ENCODE measurements at places on chromosomes 12 and 14. TPM values are rescaled to one million over a fixed set of nuclear protein-coding genes. Genes with fewer than 3 reads are reported as not detected.

GRCh38 chr14:79586416-79586815 lies 624.9 kb downstream of the DIO2 start:
- no peak overlapping the region for H3K4me3 ChIP-seq
- H3K4me1 ChIP-seq: no peaks in the 10 kb centered on the region
- no peak for DNase-seq
- no peak overlapping the region for H3K27ac ChIP-seq
- no peaks in the 10 kb centered on the region for H3K36me3 ChIP-seq

GRCh38 chr14:105379946-105380345 lies 18.4 kb upstream of the TEX22 start:
- no peaks in the 10 kb centered on the region for H3K4me1 ChIP-seq
- H3K4me3 ChIP-seq: no peak overlapping the region

DNA sequence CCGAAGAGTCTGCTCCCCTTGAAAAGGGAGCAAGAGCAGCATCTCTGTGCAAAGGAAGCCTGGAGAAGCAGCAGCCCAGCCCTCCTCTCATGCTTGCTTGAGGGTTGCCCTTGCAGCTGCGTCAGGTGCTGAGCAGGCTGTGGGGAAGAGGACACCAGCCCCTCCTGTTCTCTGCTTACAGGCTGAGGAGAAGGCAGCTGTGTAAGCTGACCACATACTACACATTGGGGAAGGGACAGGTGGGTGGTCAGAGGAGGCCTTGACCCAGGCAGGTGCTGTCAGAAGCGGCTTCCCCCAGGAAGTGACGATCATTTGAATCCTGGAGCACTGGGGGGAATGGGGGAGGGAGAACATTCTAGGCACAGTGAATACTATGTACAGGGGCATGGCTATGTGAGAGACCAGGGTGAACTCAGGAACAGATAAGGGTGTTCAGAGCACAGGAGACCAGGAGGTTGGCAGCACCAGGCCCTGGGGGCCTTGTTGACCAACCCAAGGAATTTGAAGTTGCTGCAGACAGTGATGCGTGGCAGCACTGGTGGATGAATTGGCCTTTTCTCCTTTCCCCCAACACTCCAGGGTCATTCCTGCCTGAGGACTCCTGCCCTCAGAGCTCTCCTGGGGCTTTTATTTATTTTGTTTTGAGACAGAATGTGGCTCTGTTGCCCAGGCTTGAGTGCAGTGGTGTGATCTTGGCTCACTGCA lies 2.7 kb upstream of the KLC1 start:
- H3K36me3 ChIP-seq: no peaks in the 10 kb centered on the region
- peaks cover 7% of the 10 kb centered on the region for H3K4me1 ChIP-seq
- no peak overlapping the region for H3K27ac ChIP-seq
- DNase-seq: no peak

GRCh38 chr14:50030036-50030435 lies 86.3 kb downstream of the VCPKMT start:
- no peaks in the 10 kb centered on the region for H3K27me3 ChIP-seq
- no peaks in the 10 kb centered on the region for H3K4me1 ChIP-seq
- no peak overlapping the region for H3K27ac ChIP-seq
- no peaks in the 10 kb centered on the region for H3K36me3 ChIP-seq
- H3K4me3 ChIP-seq: no peak overlapping the region
- no peak for DNase-seq

DNA sequence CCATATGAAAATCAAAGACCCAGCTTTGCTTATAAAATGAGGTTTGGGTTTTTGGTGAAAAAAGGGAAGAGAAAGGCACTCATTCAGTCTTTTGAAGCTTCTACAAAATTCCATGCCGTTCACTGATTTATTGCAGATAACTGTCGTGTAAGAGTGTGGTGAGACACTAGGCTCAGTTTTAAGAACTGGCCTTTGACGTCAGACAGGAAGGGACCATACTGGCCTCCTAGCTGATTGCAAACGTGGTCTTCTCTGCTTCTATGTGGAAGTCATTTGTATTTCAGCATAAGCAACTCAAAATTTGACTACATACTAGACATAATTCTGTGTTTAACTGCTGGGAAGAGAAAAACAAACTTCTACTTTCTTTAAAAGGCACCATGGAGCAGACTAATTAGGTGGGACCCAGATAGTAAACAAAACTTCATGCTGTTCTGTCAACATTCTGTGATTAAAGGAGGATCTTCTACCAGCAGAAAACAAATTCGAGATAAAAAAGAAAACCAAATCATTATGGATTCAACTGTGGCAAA lies 168.7 kb downstream of the TTC7B start:
- H3K27ac ChIP-seq: no peak overlapping the region
- peaks cover 7% of the 10 kb centered on the region for H3K36me3 ChIP-seq

DNA sequence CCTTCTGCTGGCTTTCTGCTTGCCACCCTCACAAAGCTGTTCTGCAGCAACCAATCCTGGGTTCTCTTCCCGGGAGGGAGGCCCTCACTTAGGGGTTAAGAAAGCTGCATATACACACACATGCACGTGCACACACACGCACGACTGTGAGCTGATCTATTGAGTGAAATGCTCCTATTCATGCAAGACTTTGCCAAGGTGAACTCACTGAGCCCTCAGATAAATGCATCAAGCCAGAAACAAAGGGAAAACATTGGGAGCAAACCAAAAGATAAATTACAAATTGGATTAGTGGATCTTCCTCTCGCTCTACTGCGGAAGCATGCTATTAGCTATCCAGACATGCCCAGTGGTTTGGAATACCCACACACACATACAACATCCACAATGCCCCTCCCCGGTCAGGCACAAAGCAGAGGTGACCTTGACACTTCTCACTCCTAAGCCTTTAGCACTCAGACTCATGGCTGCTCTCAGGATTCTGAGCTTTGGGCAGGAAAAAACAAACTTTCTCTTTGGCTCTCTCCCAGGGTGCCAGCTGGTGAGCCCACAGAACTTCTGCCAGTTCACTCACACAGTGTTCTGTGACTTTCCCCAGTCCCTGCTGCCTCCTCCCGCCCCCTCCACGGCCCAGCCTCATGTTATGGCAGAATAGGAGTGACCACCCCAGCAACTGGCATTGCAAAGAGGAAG lies 320.0 kb downstream of the DPF3 start:
- no peaks in the 10 kb centered on the region for H3K36me3 ChIP-seq
- no peaks in the 10 kb centered on the region for H3K27me3 ChIP-seq
- no peak overlapping the region for H3K27ac ChIP-seq
- H3K4me3 ChIP-seq: no peak overlapping the region
- no peaks in the 10 kb centered on the region for H3K4me1 ChIP-seq
- DNase-seq: no peak

DNA sequence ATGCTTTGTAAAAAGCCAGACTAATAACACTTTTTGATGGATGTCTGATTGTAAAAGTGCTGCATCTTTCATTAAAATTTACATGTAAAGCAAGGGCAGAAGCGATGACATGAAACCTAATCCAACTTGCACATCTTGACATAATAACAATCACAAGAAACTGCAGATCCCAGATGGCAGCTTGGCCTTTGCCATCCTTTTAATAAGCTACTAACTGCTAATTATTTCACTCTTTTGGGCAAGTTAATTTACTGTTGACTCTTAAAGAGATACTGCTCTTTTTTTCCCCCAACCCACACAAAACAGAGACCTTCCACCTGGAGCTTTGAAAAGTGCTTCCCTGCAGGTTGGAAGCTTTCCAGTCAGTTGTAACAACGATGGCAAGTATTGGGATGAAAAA lies 137.5 kb downstream of the NRXN3 start:
- no peaks in the 10 kb centered on the region for H3K27me3 ChIP-seq
- H3K36me3 ChIP-seq: no peaks in the 10 kb centered on the region
- H3K4me1 ChIP-seq: no peaks in the 10 kb centered on the region
- DNase-seq: no peak
- H3K4me3 ChIP-seq: no peak overlapping the region

- H3K27me3 ChIP-seq: no peaks in the 10 kb centered on the region
- H3K4me3 ChIP-seq: no peak overlapping the region
- no peaks in the 10 kb centered on the region for H3K4me1 ChIP-seq
- H3K27ac ChIP-seq: no peak overlapping the region
These were observed 13.1 kb upstream of the POC1B start for GRCh38 chr12:89538897-89539296.

GRCh38 chr12:57456737-57457490 lies 1.8 kb downstream of the INHBE start:
- peaks cover 9% of the 10 kb centered on the region for H3K4me1 ChIP-seq
- H3K4me3 ChIP-seq: no peak overlapping the region
- H3K27ac ChIP-seq: no peak overlapping the region
- H3K27me3 ChIP-seq: no peaks in the 10 kb centered on the region
- H3K36me3 ChIP-seq: no peaks in the 10 kb centered on the region

DNA sequence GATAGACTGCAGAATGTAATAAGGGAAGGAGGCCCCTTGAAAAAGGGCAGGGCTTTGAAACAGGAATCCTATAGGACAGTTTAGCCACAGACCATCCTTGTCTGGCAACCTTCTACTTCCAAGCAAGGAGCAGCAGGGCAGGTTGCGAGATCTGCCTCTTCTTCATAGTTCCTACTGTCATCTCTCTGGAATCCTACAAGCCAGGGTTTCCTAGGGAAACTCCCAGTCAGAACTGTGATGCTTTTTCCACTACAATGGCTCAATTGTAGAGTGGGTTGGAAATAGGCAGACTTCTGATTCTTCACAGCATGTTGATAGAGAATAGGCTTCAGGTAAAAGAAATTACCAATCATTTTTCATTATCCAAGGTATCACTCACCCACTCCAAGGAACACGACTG lies 186.3 kb downstream of the DACT1 start:
- no peak overlapping the region for H3K4me3 ChIP-seq
- no peaks in the 10 kb centered on the region for H3K27me3 ChIP-seq
- H3K36me3 ChIP-seq: no peaks in the 10 kb centered on the region
- no peak overlapping the region for H3K27ac ChIP-seq
- H3K4me1 ChIP-seq: no peaks in the 10 kb centered on the region
- DNase-seq: no peak

DNA sequence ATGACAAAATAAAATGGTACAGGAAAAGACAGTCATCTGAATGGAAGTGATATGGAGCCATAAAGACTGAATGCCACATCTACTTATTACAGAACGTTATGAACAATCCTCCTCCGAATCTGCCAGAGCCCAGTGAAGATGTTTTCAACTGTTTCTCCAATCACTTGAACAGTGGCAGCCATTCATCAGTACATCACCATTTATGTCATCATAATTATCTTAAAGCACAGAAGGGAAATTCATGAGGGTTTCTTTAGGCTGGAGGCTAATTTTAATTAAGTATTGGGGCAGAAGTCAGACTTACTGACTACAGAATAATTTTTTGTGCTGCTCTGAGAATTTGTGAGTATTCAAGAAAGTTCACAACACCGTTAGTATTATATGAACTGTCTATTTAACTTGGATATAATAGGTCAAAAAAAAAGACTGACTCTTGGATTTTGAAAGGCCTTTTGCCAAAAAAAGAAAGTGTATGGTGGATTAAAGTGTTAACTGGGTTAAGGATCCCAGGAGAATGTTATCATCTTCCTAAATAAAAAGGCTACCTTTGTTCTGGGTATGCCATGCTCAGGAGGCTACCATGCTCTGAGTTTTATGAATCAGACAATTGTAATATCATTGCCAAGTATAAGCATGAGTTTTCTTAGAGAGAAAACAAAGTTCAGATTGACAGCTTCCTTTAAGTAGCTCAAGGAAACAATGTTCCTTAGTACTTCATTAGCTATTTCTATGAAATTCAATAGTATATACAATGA lies 40.1 kb downstream of the PDZRN4 start:
- no peak overlapping the region for H3K4me3 ChIP-seq
- no peaks in the 10 kb centered on the region for H3K4me1 ChIP-seq
- H3K27ac ChIP-seq: no peak overlapping the region
- H3K27me3 ChIP-seq: no peaks in the 10 kb centered on the region
- H3K36me3 ChIP-seq: no peaks in the 10 kb centered on the region

DNA sequence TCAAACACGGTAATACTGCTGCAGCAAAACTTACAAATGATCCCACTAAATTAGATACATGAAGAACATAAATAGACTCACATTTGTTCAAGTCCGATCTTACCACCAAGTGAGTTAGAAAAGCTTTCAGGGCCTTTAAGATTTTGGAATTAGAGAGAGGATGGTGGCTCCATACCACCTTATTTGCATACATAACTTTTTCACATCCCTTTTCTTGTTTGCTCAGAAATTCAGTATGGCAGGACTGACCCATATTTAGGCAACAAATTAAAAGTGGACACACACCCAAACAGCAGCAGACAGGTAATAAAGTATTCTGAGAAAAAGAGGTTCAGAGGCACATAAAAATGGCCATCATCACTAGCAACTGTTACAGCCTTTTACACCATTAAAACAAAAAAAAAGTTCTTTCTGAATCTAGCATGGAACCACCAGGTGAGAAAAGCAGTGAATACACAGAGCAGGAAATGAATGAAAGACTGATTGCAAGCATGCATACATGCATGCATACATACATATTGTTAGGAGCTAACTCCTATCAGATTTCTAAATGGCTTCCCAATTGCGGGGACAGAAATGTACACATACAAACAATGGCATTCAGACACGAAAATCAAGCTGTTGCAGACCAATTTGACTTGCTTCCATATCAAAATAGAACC lies 23.3 kb downstream of the STXBP6 start:
- no peaks in the 10 kb centered on the region for H3K4me1 ChIP-seq
- DNase-seq: no peak
- H3K36me3 ChIP-seq: no peaks in the 10 kb centered on the region

DNA sequence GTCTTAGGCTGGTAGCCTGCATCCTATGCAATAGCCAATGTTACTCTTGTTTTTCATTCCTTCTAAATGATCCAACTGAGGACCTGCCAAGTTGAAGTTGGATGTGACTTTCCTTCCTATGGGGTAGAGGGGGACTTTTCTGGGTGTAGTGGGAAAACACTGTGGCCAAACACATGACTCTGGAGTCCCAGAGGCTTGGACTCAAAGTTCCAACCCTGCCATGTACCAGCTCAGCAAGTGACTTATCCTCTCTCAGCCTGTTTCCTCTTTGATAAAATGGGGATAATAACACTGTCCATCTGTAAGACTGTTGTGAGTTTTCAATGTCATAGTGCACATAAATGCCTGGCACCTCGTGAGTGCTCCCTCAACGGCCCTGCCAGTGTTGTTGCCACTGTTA lies 97.0 kb downstream of the ZFP36L1 start:
- H3K27me3 ChIP-seq: no peaks in the 10 kb centered on the region
- no peaks in the 10 kb centered on the region for H3K36me3 ChIP-seq
- no peak overlapping the region for H3K27ac ChIP-seq
- no peaks in the 10 kb centered on the region for H3K4me1 ChIP-seq
- DNase-seq: no peak

C12orf60 gene
- total RNA-seq: 2.0 TPM

GLIPR1L2 gene
- total RNA-seq: 1.1 TPM

KRT71 gene
- not detected for total RNA-seq

RASSF8 gene
- 52.8 TPM for total RNA-seq

C12orf42 gene
- total RNA-seq: 0.94 TPM
